Activated CD4-positive, alpha-beta T cell treated with anti-CD3 and anti-CD28 coated beads for 1 hour (primary cell): ENCODE measurements at places on chromosomes 12 and 14.

DNA sequence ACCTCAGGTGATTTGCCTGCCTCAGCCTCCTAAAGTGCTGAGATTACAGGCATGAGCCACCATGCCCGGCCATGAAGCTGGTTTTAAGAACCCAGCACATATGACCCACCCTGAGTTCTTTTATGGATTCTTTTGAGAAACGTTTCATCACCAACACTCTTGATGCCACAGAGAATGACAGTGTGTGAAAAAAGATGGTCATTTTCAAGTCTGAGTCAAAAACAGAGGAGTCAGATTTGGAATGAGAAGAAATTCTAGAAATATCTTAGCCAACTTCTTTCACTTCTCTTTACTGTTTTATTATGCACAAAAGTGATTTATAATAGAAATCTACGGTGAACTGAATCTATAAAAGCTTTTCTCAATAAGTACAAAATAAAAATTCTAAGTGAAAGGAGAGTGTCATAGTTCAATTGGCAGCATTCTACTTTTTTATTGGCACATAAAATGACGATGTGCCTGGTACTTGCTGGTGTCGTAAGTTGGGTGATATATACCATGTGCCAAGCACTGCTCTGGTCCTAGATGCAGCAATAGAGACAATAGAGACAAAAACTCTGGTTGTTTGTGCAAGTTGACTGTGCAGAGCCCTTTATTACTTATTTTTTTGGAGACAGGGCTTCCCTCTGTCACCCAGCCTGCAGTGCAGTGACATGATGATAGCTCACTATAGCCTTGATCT, 33.9 kb downstream of the CCDC177 start:
- DNase-seq = no peak

- no peak for DNase-seq
Measured at GRCh38 chr12:57515408-57515933, 4.8 kb downstream of the DDIT3 start.

DNA sequence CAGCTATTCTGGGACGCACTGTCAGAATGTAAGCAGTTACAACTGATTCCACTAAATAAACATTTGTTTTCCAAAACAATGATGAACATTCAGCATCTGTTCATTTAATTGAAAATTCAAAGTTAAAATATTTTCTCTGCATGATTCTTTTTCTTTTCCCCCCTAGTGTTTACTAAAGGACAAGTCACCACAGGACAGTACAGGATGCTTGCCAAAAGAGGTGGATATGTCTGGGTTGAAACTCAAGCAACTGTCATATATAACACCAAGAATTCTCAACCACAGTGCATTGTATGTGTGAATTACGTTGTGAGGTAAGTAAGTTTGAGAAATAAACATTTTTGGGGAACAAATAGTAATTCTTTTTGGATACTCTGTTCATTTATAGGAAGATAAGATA, 28.2 kb upstream of the SNAPC1 start:
- no peak for DNase-seq

GRCh38 chr14:100539766-100540140, 47.5 kb downstream of the BEGAIN start:
- no peak for DNase-seq

DNA sequence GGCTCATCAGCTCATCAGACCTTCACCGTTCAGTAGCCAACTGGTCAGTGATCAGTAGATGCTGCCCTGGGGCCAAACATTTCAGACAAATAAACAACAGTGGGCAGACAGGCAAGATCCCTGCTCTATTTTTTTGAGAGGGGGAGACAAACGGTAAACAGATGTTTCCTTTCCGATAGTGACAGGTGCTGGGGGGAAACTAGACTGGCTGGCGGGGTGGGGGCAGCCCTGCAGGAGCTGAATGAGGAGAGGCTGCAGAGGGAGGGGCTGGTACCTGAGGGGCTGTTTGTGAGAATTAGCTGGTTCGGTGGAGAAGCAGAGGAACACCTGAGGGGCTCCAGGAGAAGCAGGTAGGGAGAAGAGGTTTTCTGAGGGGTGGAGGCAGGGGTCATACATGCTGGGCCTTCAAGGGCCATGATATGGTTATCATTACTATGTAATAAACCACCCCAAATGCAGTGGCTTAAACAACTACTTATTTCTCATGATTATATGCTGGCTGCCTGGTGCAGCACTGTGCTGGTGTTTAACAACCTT, 8.2 kb upstream of the GOLGA3 start:
- no peak for DNase-seq

DNA sequence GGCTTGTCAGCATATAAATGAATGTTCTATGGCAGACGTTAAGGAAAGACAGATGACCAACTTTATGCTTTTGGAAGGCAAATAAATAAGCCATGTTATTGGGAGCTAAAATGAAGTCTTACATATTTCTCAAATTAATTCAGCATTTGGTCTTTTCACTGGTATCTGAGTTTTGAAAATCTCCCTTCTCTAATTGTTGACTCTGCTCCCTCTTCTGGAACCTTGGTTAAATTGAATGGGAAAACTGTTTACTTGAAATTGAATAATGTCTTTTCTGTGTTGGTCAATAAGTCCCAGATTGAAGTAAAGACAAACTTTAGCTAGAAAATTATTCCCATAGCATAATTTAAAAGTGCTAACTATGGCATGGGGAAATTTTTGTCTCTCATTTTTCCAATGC, 38.7 kb downstream of the LGR5 start:
- DNase-seq = no peak

DNA sequence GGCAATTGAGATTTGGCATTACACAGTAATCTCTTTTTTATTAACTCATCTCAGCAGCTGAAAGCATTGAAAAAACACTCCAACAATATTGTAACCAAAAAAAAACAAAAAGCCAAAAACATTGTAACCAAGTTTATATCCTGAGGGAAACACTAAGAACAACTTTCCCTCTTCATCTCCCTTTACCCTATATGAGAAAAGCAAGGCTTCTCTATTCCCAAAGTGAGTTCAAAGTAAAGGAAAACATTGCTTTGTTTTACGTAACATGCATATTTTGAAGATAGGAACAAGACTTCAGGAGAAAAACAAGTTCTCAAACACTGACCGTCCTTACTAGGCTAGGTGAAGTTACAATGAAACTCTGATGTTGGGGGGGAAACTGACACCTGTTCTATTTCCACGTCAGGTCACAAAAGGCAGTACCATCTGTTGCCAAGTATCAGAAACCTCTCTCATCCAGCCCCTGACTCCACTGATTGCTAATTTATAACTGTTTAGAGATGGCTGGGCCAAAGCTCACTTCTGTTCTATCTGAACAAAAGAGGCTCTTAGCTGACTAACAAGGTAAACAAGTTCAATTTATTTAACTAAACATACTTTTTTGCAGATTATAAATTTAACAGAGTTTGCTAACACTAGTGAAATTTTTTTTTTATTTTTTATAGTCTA, 67.9 kb upstream of the PLXNC1 start:
- DNase-seq = no peak
